ENCODE measurements at places on chromosomes 12 and 14.
A peak's percentile ranks its signal among the peaks of the same experiment; 100 is the strongest.

- no peak for DNase-seq
These were observed 1.0 kb upstream of the PLEKHA5 start for GRCh38 chr12:19128485-19128884.

GRCh38 chr14:80152166-80152565 lies 59.1 kb downstream of the DIO2 start:
- no peak for DNase-seq

GRCh38 chr14:66099451-66099850 lies 386.7 kb upstream of the CCDC196 start:
- no peak for DNase-seq

DNA sequence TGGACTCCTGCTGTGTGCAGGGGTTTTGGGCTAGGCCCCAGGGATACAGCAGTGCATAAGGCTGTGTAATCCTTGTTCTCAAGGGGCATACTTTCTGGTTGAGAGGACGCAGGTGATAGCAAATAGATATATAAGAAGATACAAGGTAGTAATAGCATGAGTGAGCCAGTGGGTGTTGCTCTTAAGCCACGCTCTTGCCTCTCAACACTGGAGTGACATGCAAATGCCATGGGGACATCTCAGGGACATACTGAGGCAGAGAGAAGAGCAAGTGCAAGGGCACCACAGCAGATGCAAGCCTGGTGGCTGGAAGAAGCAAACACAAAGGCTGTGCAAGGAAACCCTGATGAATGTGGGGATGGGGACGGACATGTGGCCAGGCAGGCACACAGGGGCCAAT lies 223.3 kb downstream of the CHST11 start:
- no peak for DNase-seq

- DNase-seq = peak; percentile 19
These were observed 144.8 kb downstream of the TBC1D30 start for GRCh38 chr12:64968989-64969819.

Measured in HS-5 (cell line).